Activated naive CD4-positive, alpha-beta T cell treated with anti-CD3 and anti-CD28 coated beads for 36 hours (primary cell): ENCODE measurements at places on chromosomes 3 and 15.

- no peak for DNase-seq
Measured at GRCh38 chr15:97688886-97689285, 271.6 kb upstream of the ARRDC4 start.

- DNase-seq = no peak
Measured at GRCh38 chr3:115804713-115805119, 181.4 kb downstream of the GAP43 start.

GRCh38 chr3:187323091-187323490, 31.6 kb upstream of the MASP1 start:
- DNase-seq = no peak

- DNase-seq = no peak
Measured at GRCh38 chr3:12656193-12656592, 7.7 kb downstream of the RAF1 start.

DNA sequence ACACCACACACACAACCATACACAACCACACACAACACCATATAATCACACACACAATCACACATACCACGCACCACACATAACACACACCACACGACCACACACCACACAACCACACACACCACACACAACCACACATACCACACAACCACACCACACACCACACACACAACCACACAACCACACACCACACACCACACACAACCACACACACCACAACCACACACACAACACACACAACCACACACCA, 24.2 kb downstream of the CPN2 start:
- DNase-seq = no peak

GRCh38 chr3:31488475-31489017, 44.2 kb upstream of the STT3B start:
- no peak for DNase-seq

DNA sequence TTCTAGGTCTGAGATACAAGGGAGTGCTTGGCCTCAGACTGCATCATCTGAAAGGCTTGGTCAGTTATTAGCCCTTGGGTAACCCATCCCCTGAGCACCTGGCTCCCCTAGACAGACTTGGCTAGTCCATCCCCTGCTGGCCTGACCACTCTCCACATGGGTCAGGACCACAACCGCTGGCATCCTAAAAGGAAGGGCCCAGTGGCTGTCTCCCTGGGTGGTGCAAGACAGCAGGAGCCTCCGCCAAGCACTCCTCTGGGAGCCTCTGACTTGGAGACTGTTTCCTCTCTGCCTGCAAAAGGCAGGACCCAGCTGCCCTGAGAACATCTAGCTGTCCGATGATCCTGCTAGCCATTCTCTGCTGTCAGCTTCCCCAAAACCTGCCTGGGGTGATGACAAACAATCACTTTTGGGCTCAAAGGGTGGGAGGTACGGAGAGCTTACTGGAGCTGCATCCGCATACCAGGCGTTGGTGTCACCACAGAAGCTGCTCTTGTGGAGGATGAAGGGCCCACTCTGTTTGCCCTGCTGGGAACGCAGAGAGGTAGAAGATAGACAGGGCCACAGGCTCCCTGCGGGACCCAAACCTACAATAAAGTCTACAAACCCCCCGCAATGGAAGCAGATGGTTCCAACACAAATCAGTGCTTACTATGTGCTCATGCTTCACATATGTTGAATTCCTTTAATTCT, 108.0 kb upstream of the PRR20G start:
- no peak for DNase-seq
